ENCODE measurements at places on chromosomes 6 and 20.

DNA sequence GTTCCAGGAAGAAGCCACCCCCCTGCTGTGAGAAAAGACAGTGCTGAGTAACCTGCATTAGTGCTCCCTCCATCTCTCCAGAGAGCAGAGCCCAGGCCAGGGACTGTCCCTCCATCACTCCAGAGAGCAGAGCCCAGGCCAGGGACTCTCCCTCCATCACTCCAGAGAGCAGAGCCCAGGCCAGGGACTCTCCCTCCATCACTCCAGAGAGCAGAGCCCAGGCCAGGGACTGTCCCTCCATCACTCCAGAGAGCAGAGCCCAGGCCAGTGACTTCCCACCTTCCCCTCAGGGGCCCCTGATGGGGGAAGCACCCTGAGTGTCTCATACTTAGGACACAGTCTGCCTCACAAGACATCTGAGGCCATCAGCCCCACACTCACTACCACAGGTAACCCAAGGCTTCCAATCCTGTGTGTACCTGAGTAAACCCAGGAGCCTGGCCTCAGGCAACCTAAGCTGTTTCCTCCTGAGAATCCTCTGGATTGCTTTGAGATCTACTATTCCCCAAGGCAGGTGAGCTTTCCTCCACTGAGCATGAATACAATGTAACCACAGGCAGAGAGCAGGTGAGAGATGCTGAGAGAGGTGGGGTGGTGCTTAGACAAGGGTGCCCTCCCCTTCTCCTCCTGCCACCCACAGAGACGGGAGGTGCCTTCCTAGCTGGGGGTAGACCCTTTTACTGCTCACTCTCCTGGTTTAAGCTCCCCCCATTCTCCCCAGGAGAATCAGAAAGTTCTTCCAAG is 4.9 kb downstream of the TBXT start:
- DNase-seq, result no peak

GRCh38 chr6:169701311-169701953 is 397 bp downstream of the WDR27 start:
- no peak for DNase-seq

GRCh38 chr6:9398071-9398766 is 962.9 kb upstream of the SLC35B3 start:
- DNase-seq, result peak; percentile 76

GRCh38 chr6:54244430-54244829 is 63.8 kb upstream of the TINAG start:
- DNase-seq, result peak; percentile 11

- no peak for DNase-seq
These were observed 6.7 kb downstream of the TSHZ2 start for GRCh38 chr20:52978851-52979250.

DNA sequence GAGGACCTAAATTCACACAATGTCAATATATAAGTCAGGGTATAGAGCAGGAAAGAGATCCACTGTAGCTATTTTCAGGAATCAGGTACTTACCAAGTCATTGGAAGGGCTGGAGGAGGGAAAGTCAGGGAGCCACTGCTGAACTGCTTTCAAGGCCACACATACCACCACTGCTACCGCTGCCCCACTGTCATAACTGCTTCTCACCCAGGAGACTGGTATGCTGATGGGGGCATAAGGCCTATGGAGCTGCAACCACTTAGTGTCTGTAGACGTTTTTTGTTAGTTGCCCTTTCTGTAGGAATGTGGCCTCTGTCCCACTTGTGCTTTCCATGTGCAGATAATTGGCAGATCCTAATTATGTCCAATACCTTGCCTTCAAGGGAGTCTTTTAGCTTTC is 5.4 kb downstream of the SMAP1 start:
- no peak for DNase-seq

DNA sequence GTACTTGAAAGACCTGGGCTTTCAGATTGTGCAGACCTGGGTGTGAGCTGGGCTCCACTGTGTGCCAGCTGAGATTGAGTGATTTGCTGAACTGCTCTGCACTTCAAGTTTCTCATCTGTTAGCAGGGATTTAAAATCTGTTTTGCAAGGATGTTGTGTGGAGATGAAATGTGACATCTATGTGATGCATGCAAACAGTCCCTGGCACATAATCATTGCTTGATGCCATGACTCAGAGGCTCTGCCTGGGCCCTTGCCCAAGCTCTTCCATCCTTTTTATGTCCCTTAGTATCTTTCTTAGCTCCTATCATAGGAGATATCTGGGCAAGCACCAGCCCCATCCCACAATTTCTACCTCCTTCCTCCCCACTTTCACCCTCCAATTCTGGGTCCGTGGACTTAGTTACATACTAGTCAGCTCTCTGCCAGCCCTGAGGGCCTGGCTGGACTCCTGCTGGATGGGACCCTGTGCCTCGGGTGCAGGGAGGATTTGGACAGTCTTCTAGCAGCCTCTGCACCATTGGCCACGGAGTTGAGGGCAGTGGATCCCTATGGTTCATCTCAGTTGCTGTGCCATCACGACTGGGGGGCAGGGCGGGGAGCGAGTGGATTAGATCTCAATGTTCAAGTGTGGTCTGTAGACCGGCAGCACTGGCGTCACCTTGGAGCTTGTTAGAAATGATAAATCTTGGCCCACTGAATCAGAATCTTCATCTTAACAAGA is 103.6 kb downstream of the MAP3K7 start:
- DNase-seq, result no peak

DNA sequence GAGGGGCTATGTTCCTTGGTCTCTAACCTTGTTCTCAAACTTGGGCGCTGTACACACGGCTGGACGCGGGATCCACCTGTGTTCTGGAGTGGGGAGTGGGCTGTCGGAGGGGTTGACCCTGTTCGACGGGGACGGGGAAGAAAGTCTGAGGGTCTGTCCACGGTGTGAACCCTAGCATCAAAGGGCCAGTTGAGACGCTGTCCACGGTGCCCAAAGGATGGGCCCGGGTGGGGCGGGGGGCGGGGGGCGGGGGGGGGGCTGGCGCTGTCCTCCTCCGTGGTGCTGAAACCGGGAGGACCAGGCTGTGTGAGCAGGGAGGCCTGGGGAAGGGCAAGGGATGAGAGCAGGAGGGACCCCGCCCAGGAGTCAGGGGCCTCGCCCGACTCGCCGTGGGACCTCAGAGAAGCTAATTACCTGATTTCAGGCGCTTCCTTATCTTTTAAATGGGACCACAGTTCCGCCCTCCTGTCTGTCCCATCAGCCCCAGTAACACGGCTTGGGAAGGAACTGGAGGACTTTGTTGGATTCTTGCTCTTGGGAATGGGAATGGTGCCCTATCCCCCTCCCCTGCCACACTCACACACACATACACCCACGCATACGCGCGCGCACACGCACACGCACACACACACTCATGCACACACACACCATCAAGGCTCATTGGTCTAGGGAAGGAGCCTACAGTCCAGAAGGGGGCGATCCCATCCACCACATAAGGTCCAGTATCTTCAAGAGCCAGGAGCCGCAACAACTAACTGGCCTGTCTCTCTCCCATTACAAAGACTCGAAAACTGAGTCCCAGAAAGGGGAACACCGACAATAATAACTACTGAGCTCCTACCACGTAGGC is 1.0 kb upstream of the VSTM2L start:
- DNase-seq, result peak; percentile 50

DNA sequence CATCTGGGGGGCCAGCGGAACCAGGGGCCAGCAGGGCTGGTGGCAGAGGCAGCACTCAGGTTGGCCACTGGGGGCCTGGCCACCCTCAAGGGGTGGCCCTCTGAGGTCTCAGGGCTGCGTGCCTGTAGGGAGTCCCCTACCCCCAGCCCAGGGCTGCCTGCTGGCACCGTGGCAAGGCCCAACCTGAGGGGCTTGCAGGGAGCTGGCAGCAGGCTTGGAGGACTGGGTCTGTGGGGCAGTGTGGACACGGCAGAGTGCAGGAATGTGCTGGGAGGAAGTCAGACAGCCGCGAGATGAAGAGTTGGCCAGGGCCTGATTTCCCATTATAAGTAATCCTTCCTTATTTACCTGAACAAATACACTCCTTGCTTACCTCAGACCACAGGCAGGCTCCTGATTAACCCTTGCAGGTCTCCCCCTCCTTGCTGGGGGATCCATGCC is at the start of gene SPDEF:
SPDEF (minus strand) TSS at position 299 of the 441 bp plus-strand sequence. CDS start 11,874 bp downstream, outside the sequence.
- no peak for DNase-seq

DNA sequence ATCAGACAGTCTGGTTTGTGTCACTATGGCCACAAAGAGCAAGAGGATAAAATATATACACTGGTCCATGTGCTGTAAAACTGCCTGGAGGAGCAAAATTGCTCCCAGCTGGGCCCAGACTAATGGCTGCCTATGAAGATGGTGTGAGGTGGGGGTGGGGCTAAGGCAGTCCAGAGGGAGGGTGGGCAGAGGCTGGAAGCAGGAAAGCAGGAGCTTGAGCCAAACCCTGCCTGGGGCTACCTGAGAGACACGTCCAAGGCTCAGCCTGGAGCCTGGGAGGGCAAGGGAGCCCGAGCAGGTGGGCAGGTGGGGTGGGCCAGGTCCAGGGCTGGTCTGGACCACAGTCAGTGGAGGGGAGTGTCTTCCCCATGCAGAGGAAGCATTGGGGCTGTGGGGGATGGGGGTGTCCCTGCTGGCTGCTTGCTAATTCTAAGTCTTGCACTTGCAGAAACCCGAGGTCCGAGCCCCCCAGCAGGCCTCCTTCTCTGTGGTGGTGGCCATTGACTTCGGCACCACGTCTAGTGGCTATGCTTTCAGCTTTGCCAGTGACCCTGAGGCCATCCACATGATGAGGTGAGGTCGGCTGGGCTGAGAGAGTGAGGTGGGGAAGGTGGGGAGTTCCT is 9.5 kb downstream of the HSPA12B start:
- no peak for DNase-seq

GRCh38 chr20:37598575-37599342 is 71.1 kb upstream of the BLCAP start:
- peak; percentile 86 for DNase-seq

GRCh38 chr6:22570185-22570551 is 802 bp downstream of the HDGFL1 start:
- no peak for DNase-seq

DNA sequence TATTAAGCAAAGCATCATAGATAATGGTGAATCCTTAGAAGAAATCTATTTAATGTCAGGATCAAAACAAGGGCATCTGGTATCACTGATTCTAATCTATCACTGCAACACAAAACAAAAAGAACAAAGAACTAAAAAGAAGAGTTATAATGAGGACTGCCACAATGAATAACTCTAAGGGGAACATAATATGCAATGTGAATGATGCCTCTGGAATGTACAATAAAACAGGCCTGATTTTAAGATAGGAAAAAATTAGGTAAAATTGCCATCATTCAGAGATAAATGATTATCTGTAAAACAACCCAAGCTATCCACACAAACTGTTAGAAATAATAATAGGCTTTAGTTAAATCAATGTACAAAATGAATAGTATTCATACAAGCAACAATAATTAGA is 936.7 kb upstream of the CITED2 start:
- no peak for DNase-seq

DNA sequence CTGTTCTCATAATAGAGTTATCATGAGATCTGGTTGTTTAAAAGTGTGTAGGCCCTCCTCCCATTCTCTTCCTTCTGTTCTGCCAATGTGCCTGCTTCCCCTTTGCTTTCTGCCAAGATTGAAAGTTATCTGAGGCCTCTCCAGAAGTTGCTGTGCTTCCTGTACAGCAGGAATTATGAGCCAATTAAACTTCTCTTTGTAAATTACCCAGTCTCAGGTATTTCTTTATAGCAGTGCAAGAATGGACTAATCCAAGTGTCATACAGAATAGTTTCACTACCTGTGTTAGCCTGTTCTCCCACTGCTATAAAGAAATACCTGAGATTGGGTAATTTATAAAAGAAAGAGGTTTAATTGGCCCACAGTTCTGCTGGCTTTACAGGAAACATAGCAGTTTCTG is 100.0 kb downstream of the CD24 start:
- DNase-seq, result no peak

DNA sequence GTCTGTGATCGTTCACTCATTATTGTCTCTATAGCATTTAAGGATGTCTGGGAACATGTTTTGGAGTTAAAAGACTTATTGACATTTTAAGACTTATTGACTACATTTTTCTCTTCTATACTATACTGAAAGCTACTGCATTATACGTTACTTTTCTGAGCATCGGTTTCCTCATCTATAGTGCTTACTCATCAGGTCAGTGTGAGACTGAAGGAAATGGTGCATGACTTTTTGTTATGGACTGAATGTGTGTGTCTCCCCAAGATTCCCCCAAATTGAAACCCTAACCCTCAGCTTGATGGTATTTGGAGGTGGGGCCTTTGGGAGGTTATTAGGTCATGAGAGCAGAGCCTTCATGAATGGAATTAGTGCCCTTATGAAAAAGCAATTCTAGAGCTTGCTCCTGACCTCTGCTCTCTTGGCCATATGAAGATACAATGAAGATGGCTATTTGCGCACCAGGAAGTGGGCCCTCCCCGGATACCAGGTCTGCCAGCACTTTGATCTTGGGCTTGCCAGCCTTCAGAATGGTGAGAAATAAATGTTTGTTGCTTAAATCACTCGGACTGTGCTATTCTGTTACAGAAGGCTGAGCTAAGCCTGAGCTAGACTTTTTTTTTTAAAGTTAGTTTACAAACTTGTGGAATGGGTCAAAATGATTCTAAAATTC is 243.7 kb upstream of the RREB1 start:
- DNase-seq, result no peak

DNA sequence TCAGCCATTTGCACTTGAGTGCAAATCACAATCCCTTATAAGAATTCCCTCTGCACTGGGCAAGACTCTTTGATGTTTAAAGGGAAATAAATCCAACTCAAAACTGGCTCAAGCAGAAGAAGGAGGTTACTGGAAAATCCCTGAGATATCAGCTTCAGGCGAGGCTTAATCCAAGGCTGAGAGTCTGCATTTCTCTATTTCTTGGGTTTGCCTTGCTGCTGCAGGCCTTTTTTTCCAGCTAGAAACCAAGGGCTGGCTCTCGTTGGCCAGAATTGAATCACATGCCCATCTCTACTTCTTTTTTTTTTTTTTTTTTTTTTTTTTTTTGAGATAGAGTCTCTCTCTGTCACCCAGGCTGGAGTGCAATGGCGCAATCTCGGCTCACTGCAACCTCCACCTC is 11.7 kb downstream of the HCK start:
- no peak for DNase-seq

GRCh38 chr6:149559389-149559788 is 6.8 kb upstream of the GINM1 start:
- no peak for DNase-seq

- DNase-seq, result no peak
These were observed 6.6 kb upstream of the SERPINB9 start for GRCh38 chr6:2909718-2910117.

- no peak for DNase-seq
These were observed 16.8 kb upstream of the TCFL5 start for GRCh38 chr20:62878244-62879038.

DNA sequence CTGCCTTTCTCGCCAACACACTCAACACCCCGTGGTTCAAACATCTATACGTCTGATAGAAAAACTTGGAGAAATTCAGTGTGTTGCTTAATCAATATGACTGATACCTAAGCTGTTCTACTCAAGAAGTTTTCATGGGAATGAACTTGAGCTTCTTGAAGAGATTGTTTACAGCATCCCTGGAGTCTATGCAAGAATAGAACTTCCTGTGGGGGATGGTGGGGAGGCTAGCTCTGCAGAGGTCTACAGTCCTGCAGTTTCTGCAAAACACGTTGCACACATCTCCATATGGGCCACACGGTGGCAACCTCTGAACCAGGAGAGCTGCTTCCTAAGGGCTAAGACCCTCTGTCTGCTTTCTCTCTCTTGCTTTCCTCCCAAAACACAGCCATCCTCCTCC is 32.7 kb upstream of the FANCE start:
- peak; percentile 3 for DNase-seq

All from NCI-H1694 treated with DMSO at 0.1 percent for 48 hours (cell line).